ENCODE measurements at places on chromosomes 7 and 10. TPM values are rescaled to one million over a fixed set of nuclear protein-coding genes. Genes with fewer than 3 reads are reported as not detected.
A peak's percentile ranks its signal among the peaks of the same experiment; 100 is the strongest.

HYAL4 gene
- not detected for total RNA-seq

GRCh38 chr10:13140627-13141190 lies 20.6 kb upstream of the MCM10 start:
- H3K4me3 ChIP-seq = no peak overlapping the region
- H3K27ac ChIP-seq = no peak overlapping the region
- no peaks in the 10 kb centered on the region for H3K4me1 ChIP-seq
- H3K27me3 ChIP-seq = no peaks in the 10 kb centered on the region
- no peak for DNase-seq

DNA sequence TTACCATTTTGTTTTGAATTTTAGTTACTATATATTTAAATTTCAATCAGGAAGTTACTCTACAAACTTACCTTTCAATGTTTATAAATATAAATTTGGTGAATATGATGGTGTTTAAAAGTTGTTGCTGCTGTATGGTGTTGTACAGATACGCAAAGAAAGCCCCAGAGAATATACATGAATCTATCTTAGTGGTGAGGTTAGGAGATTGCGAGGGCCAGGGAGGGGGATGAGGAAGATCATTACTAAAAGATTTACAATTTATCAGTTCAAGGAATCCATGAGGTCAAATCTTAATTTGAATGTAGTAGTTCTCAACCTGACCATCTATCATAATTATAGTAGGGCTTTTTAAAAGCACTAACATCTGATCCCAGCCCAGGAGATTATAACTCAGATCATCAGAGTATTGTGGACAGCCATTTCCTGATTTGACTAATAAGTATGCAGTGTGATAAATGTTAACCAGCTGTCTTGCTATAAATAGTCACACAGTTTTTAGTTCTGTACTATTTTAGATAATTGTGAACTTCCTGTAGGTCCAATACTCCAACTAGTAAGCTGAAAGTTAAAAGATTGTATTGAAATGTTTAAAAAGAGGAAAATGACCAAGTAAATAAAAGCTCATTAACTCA lies 23.6 kb downstream of the FAM3C start:
- H3K27me3 ChIP-seq = no peaks in the 10 kb centered on the region
- H3K27ac ChIP-seq = peak overlapping the region; percentile 91
- peaks cover 74% of the 10 kb centered on the region for H3K36me3 ChIP-seq
- H3K4me3 ChIP-seq = peak overlapping the region; percentile 63
- peaks cover 91% of the 10 kb centered on the region for H3K4me1 ChIP-seq

TAS2R3 gene
- total RNA-seq = 2.8 TPM

DNA sequence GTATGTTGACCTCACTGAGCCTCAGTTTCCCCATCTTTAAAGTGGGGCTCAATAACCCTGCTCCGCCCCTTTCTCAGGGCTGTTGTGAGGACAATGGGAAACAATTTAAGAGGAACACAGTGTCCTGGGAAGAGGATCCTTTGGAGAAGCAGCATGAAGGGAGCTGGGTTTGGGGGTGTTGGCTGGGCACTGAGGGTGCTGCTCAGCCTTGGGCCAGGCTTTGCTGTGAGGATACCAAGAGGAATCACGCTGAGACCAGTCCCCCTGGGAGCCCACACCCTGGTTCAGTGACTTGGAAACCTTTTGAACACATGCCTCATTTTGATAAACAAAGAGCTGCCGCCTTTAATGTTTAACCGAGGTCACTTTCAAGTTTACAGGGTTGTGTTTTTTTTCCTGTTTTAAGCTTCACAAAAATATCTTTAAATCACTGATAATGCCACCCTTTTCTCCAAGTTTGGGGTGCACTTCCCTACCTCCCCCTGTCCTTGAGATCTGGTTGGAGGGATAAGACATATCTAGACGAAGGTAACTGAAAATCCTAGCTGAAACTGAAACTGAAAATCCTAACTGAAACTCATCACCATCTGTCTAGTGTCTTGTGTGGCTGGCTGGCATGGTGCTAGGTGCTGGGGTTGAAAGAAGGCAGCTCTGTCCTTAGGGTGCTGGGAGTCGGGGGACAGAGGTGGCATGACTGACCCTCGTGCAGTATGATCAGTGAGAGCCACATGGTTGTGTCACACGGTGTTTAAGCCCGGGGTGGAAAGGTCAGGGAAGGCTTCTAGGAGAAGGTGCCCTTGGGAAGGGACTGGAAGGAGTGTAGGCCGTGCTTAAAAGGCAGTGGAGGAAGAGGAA lies 27.7 kb downstream of the ZNF775 start:
- peak overlapping the region; percentile 99 for H3K27ac ChIP-seq
- H3K36me3 ChIP-seq = peaks cover 39% of the 10 kb centered on the region
- H3K4me3 ChIP-seq = peak overlapping the region; percentile 91
- DNase-seq = peak; percentile 53

JAKMIP3 gene
- 0.05 TPM for total RNA-seq

DNA sequence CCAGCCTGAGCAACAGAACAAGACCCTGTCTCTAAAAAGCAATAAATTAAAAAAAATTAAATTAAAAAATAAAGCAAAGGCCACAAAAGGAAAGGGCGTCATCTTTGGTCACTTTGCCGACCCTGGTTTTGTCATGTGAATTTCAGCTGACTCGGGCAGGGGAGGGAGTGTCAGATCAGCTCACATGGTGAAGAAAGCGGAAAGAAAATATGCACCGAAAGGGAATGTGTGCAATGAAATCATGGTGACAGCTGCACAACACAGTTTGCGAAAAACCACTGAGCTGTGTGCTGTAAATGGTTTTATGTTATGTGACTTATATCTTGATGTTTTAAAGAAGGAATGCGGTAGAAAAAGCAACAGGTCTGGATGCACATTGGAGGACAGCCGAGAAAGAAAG lies 39.8 kb downstream of the RCC1L start:
- no peaks in the 10 kb centered on the region for H3K4me1 ChIP-seq
- H3K4me3 ChIP-seq = no peak overlapping the region
- DNase-seq = no peak
- H3K36me3 ChIP-seq = no peaks in the 10 kb centered on the region
- H3K27ac ChIP-seq = no peak overlapping the region

DNA sequence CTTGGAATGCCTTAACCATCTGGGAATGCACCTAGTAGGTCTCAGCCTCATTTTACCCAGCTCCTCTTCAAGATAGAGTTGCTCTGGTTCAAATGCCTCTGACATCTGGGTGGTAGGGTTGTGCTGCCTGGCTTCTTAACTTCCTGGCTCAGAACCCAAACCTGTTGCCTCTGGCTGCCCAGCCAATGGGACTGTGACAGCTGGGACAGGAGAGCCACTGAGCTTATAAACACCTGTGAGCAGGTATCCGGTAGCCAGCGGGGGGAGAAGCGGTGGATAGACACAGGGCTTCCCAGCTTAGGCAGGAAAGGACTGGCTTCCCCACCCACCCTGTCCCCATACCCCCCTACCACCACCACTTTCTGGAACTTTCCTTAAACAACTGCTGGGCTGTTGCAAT lies 115.8 kb upstream of the CARD11 start:
- peaks cover 7% of the 10 kb centered on the region for H3K27me3 ChIP-seq
- H3K27ac ChIP-seq = no peak overlapping the region
- H3K4me3 ChIP-seq = no peak overlapping the region
- no peak for DNase-seq
- no peaks in the 10 kb centered on the region for H3K36me3 ChIP-seq

- no peak overlapping the region for H3K27ac ChIP-seq
- no peaks in the 10 kb centered on the region for H3K27me3 ChIP-seq
- no peak for DNase-seq
- peaks cover 26% of the 10 kb centered on the region for H3K4me1 ChIP-seq
- H3K36me3 ChIP-seq = no peaks in the 10 kb centered on the region
- H3K4me3 ChIP-seq = no peak overlapping the region
These were observed 25.1 kb downstream of the MINDY4 start for GRCh38 chr7:30796105-30796869.

- no peak overlapping the region for H3K4me3 ChIP-seq
- peaks cover 4% of the 10 kb centered on the region for H3K27me3 ChIP-seq
- no peaks in the 10 kb centered on the region for H3K36me3 ChIP-seq
- peaks cover 4% of the 10 kb centered on the region for H3K4me1 ChIP-seq
These were observed 5.2 kb upstream of the FRA10AC1 start for GRCh38 chr10:93707623-93708022.

SNCG gene
- total RNA-seq = not detected

- H3K4me3 ChIP-seq = no peak overlapping the region
- DNase-seq = no peak
- peaks cover 15% of the 10 kb centered on the region for H3K4me1 ChIP-seq
- H3K27me3 ChIP-seq = no peaks in the 10 kb centered on the region
- no peaks in the 10 kb centered on the region for H3K36me3 ChIP-seq
These were observed 30.0 kb upstream of the INHBA start for GRCh38 chr7:41732843-41733306.

CCL26 gene
- total RNA-seq = not detected

- H3K4me1 ChIP-seq = peaks cover 60% of the 10 kb centered on the region
- no peaks in the 10 kb centered on the region for H3K27me3 ChIP-seq
- H3K36me3 ChIP-seq = peaks cover 7% of the 10 kb centered on the region
These were observed 135.9 kb downstream of the MAD1L1 start for GRCh38 chr7:2096692-2097387.

DNA sequence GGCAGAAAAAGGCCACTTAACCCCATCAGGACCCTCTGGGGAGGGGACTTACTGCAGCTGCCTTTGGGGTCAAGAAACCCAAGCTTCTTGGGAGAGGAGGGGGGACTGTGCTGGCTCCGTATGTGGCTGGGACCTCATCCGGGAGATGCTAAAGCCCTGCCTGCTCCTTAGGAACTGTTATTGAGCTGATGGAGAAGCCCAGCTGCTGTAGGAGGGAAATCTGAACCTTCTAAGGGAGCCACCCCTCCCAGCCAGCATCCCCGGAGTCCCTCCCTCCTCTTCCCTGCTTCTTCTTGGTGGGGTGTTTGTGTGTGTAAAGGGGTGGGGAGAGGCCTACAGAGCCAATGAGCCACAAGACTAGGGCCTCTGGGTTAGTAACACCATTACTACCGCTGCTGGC lies 8.2 kb downstream of the KCNIP2 start:
- H3K27me3 ChIP-seq = no peaks in the 10 kb centered on the region
- H3K4me1 ChIP-seq = peaks cover 52% of the 10 kb centered on the region
- no peak overlapping the region for H3K4me3 ChIP-seq
- H3K36me3 ChIP-seq = no peaks in the 10 kb centered on the region
- no peak for DNase-seq
- no peak overlapping the region for H3K27ac ChIP-seq

GRCh38 chr7:90660819-90661218 lies 64.7 kb downstream of the CDK14 start:
- DNase-seq = no peak
- peak overlapping the region; percentile 32 for H3K4me3 ChIP-seq
- H3K27me3 ChIP-seq = no peaks in the 10 kb centered on the region
- peak overlapping the region; percentile 62 for H3K27ac ChIP-seq
- H3K36me3 ChIP-seq = no peaks in the 10 kb centered on the region

DNA sequence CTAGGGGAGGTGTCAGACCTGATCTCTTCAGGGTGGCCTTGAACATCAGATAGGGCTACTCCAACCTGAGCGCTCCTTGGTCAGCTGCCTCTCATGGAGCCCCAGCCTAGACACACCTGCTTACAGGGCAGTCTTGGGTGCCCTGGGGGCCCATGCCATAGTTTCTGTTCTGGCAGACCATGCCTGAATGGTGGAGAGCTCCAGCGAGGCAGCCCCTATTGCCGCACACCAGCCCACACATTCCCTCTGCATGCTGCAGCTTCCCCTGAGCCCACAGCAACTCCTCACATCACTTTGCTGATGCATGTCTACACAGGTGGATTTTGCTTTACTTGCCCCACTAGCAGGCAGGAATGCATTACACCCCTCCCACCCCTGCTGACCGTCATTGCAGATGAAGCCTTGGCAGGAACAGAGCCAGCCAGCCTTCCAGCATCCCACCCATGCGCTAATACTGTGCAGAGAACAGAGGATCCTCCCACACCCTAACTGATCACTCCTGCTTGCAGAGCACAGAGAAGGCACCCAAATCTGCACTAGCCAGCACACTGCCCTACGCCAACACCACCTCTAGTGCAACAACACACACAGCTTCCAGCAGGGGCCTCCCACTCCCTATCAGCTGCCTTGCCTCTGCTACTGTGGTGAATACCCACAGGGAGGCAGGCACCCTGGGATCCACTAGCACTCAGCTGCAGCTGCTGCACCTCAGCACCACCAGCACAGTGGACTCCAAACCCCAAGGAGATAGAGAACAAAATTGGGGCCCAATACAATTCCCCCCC lies 43.0 kb upstream of the GRM3 start:
- H3K27ac ChIP-seq = no peak overlapping the region
- no peaks in the 10 kb centered on the region for H3K4me1 ChIP-seq
- H3K4me3 ChIP-seq = no peak overlapping the region
- no peaks in the 10 kb centered on the region for H3K36me3 ChIP-seq

DNA sequence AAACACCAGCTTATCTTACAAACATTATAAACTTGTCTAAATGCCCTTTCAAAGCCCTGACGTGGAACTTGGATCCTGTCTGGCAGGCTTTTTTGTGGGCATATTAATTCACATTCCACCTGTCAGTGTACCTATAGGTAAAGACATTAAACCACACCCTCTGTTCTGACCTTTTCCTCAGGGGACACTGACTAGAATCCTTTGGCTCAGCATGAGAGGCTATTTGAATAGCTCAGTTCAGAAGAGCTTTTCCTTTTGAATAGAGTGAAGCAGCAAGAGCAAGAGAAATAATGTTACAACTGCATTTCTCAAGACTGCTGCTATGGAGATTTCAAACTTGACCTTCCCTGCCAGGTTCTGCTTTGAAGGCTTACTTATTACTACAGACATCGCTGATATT lies 76.9 kb downstream of the CYP51A1 start:
- no peaks in the 10 kb centered on the region for H3K27me3 ChIP-seq
- H3K27ac ChIP-seq = no peak overlapping the region
- peaks cover 10% of the 10 kb centered on the region for H3K4me1 ChIP-seq
- H3K36me3 ChIP-seq = peaks cover 31% of the 10 kb centered on the region
- no peak for DNase-seq
- H3K4me3 ChIP-seq = no peak overlapping the region

DNA sequence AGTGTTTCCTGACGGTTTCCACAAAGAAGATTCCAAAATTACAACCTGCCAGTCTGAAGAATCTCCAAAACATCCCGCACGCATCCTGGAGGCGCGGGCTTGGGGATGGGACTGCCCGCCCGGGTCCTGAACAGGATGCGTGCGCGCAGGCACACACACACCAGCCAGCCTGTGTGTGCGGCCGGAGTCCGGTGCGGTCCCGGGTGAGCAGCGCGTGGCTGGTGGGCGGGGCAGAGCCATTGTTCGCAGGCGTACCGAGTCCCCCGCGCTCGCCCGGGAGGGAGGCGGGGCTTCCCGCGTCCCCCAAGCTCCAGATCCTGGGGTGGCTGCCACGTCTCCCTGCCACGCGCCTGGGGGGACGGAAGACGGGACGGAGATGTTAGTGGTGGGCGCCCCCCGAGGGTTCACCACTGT lies 675 bp upstream of the SCD start:
- peak overlapping the region; percentile 89 for H3K4me3 ChIP-seq
- H3K4me1 ChIP-seq = peaks cover 22% of the 10 kb centered on the region
- H3K36me3 ChIP-seq = peaks cover 26% of the 10 kb centered on the region
- peak overlapping the region; percentile 61 for H3K27ac ChIP-seq
- DNase-seq = peak; percentile 67
- peaks cover 3% of the 10 kb centered on the region for H3K27me3 ChIP-seq

NUPR2 gene
- total RNA-seq = not detected

GOLGA7B gene
- 0.04 TPM for total RNA-seq

DNA sequence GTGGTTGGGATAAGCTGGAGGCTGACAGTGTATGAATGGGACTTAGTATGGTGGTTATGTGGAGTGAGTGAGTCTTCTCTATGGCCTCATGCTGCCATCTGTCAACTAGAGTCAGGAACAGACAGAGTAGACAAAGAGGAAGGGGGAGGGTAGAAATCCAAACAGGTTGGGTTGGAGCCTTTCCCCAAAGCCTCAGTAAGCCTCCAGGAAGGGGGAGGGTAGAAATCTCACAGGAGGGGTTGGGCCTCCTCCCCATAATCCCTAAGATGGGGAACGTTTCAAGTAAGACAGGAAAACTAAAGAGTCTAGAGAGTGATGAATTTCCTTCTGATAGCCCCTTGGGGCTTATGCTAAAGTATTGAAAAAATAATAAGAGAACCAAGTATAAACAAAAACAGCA lies 2.0 kb upstream of the AKR1B15 start:
- H3K36me3 ChIP-seq = no peaks in the 10 kb centered on the region
- H3K27me3 ChIP-seq = peaks cover 11% of the 10 kb centered on the region
- no peak for DNase-seq
- no peak overlapping the region for H3K4me3 ChIP-seq
